ENCODE measurements at places on chromosomes 11 and 22.

DNA sequence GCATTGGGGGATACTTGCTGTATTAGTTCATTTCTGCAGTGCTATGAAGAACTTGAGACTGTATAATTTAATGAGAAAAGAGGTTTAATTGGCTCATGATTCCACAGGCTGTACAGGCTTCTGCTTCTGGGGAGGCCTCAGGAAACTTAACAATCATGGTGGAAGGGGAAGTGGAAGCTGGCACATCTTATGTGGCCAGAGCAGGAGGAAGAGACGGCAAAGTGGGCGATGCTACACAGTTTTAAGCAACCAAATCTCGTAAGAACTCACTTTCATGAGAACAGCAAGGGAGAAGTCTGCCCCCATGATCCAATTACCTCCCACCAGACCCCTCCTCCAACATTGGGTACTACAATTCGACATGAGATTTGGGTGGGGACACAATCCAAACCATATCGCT, 55.1 kb downstream of the TMPRSS5 start:
- no peak for DNase-seq

- no peak for DNase-seq
Measured at GRCh38 chr11:11411401-11411985, 58.4 kb upstream of the CSNK2A3 start.

- DNase-seq: no peak
Measured at GRCh38 chr22:44807915-44808690, 55.7 kb downstream of the ARHGAP8 start.

DNA sequence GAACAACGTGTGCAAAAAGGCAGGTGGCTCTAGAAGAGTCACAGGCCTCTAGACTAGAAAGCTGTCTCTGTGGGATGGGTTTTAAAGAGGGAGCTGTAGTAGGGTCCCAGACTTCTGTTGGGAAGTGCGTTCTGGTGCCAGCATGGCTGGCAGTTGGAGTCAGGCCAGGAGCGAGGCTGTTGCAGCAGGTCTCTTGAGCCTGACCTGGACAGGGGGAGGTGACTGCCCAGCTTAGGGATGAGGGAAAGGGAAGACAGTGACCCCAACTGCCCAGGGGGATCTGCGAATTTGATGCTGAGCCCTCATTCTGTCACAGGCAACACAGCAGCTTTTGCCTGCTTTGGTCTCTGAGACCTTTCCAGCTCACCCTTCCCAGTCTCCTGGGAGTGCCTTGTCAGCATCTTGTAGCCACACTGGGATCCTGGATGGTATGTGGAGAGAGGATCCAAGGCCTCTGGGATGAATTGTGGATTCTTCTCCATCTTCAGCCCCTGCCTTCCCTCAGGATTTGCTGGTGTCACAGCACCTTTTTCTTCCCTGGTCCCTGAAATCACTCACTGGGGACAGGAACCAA, 3.4 kb downstream of the TSKU start:
- no peak for DNase-seq

DNA sequence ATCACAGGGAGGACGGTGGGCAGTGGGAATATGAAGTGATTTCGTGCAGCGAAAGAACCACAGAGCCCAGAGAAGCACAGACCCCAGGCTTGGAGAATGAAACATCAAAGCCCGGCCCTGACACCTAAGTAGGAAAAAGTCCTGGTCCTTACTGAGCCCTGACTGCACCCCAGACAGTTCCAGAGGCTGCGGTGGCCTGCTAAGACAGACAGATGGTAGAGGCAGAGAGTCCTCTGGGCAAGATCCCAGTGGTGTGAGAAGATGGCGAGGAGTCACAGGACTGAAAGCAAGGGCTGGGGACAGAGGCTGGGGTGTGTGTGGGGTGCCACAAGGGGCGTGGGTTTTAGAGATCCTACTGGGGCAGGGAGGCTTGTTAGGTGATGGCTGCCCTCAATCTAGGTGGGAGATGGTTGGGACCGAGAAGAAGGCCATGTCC, 3.7 kb downstream of the CBX6 start:
- DNase-seq: no peak

DNA sequence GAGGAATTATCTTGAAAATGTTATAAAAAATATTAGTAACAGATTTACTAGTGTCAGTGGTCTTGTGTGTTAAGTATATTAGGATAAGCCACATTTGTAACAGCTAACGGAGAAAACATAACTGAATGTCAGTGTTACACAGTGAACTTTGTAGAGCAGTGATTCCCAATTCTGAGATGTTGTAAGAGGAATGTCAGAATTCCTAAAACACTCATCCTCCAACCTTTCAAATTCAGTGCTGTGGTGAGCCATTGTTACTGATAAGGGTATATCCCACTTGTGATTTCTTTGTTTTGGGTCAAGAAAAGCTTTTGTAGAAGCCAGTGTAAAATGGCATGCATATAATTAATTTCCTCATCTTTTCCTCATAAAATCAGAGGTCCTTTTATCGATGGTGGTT, 61.9 kb downstream of the ARHGEF12 start:
- DNase-seq: no peak

DNA sequence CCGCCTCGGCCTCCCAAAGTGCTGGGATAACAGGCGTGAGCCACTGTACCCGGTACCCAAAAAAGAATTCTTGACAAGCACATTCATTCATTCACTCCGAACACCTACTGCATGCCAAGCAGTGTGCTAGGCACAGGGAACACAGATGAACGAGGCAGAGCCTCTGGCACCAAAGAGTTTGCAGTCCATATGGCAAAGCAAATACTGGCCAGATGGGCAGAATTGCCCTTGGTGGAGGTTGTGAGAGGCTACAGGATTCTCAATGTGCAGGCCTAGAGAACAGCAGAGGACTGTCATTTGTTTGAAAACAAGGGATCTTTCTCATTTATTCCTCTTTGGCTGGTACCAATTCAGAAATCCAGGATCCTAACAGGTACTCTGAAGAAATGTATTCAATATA, 27.5 kb upstream of the MTCH2 start:
- no peak for DNase-seq

DNA sequence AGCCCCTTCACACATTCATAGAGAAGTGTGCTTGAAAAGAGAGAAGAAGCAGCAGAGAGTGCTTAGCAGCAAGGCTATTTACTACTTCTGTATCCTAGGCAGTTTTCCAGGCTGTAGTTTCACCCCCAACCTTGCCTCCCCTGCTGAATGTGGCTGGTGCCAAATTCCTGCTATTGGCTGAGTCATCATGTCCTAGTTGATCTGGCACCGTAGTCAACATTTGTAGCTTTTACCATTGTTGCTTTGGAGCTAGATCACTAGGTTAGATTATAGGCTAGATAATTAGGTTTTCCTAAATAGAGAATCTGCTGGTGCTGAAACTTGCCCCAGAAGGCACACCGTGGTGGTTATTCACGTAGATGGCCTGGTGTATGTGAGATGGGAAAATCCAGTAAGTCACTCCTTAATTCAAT, 32.7 kb downstream of the ARHGAP42 start:
- no peak for DNase-seq

GRCh38 chr11:6968816-6969215, 42.6 kb downstream of the ZNF215 start:
- no peak for DNase-seq

GRCh38 chr11:124801014-124801413, 808 bp upstream of the MSANTD2 start:
- DNase-seq: no peak

DNA sequence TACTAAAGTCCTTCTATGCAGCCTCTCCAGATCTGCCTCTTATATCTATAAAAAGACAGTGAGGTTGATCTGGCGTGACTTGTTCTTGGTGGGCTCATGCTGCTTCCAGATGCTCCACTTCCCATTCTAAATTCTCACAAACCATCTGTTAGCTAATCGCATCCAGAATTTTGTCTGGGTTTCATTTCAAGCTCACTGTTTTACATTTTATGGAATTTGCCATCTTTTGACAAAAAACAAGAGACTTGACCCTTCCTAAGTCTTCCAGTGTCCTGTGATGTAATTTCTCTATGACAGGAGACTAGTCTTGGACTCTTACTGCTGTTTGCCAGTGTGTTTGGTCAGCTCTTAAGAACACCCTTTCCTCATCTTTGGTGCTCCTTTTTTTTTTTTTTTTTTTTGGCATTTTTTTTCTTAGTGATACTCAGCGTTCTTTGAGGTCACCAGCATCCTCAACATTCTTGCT, 23.0 kb downstream of the CRKL start:
- DNase-seq: no peak

DNA sequence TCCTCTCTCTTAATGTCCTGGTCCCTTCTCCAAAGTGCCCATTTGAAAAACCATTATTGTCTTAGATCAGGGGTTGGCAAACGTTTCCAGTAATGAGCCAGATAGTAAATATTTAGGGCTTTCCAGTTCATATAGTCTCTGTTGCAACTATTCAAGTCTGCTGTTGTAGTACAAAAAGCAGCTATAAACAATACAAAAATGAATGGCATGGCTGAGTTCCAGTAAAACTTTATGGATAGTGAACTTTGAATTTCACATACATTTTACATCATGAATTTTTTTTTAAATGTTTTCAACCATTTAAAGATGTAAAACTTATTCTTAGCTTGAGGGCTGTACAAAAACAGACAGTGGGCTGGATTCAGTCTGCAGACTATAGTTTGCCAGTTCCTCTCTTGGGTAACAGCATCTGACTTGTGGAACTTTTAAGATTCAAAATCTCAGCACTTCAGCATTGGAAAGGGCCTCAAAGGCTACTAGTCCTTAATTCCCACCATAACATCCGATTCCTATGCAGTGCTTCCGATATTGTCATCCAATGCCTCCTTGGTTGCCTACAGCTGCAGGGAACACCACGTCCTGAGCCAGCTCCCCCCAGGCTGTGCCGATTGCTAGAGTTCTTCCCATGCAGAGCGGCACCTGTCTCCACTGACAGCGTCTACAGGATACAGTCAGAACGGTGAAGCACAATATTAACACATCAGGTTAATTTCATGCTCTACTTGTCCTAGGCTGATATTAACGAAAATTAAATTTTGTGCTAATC, 65.6 kb upstream of the E2F8 start:
- DNase-seq: no peak

- DNase-seq: no peak
Measured at GRCh38 chr11:86980086-86980796, 25.0 kb upstream of the FZD4 start.

DNA sequence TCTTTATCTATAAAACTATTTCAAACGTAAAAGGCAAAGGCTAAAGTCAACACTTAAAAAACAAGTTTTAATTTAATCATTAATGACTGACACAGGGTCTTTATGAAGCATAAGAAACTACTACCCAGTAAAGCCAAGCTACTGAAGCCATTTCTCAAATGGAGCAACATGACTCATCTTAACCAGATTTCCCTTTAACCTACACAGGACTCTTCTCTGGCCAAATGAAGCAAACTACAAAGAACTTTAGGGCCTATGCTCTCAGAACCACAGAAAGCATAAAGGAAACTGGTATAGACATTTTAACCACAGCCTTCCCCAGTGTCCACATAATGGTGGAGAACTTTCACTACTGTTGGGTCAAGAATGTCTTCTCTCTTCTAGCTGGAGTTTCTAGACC, 34.7 kb downstream of the ALG9 start:
- DNase-seq: no peak

DNA sequence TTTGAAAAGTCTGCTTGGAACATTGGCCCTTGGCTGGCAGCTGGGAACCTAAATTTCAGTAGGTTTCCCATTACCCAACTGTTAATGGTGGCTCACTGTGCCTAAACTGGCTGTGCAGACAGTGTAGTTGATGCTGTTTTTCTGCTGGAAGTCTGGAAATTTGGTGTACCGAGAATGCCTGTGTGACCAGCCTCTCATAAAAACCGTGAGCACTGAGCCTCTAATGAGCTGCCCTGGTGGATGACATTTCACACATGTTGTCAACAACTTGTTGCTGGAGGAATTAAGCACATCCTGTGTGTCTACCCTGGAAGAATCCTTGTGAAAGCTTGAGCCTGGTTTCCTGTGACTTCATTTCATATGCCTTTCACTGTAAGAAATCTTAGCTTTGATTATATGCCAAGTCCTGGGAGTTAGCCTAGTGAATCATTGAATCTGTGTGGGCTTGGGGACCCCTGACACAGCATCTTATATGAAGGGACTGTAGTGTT, 131.1 kb downstream of the LDLRAD3 start:
- no peak for DNase-seq

- DNase-seq: peak; percentile 21
Measured at GRCh38 chr11:10653946-10654810, 39.4 kb downstream of the IRAG1 start.

DNA sequence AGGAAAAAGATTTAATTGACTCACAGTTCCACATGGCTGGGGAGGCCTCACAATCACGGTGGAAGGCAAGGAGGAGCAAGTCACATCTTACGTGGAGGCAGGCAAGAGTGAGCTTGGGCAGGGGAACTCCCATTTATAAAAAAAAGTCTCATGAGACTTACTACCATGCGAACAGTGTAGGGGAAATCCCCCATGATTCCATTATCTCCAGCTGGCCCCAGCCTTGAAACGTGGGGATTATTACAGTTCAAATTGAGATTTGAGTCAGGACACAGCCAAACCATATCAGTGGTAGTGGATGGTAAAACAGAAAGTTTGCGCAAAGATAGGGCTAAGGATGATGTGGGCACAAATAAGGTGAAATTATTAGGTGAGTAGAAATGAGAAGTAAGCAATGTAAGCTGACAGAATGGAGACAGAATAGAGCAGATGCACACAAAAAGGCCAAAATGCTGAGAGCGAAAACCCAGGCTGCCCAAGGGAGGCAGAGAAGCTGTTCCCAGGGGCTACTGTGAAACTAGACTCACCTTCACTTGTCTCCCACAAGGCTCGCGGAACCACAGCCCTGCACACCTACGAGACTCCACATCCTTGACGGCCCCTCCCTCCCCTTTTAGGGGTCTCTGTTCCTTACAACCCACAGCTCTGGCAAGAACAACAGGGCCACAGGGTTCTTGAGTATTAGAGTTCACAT, 377.6 kb downstream of the CADM1 start:
- no peak for DNase-seq

DNA sequence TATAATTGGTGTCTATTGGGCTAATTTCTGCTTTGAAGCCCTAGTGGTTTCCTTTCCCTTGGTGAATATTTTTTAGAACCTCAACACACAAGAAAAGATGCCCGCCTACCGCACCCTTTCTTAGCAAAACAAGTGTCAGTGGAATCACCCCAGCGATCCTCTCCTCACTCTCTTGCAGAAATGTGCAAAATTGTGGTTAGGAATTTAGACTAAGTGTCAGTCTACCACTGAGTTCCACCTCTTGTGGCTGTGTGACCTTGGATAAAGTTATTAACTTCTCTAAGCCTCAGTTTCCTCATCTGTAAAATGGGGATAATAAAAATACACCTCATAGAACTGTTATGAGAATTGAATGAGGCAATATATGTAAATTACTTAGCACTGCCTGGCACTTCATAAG, 5.3 kb upstream of the JAML start:
- DNase-seq: no peak

DNA sequence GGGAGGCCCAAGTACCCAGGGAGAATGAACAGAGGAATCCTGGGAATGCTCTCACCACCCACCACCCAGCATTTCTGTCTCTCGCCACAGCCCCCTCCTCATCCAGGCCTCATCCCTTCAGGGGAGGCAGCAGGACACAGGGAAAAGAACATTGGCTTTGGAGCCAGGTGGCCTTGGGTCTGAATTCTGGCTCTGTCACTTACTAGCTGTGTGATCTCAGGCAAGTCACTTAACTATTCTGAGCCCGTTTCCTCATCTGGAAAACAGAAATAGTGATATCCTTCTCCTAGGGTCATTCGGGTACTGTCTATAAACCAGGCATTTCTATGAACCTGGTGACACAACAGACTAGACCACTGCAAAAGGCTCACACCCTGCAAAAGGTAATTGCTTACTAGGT, 22.1 kb downstream of the CHRDL2 start:
- no peak for DNase-seq

Data from activated naive CD4-positive, alpha-beta T cell treated with anti-CD3 and anti-CD28 coated beads, Interleukin-2, amount 50 U/mL, for 16 hours (primary cell).